ENCODE measurements at places on chromosomes 5 and 9. TPM values are rescaled to one million over a fixed set of nuclear protein-coding genes. Genes with fewer than 3 reads are reported as not detected.

ATP10B gene
- polyA plus RNA-seq: not detected

MEGF10 gene
- not detected for polyA plus RNA-seq

GRM6 gene
- polyA plus RNA-seq: not detected

DNA sequence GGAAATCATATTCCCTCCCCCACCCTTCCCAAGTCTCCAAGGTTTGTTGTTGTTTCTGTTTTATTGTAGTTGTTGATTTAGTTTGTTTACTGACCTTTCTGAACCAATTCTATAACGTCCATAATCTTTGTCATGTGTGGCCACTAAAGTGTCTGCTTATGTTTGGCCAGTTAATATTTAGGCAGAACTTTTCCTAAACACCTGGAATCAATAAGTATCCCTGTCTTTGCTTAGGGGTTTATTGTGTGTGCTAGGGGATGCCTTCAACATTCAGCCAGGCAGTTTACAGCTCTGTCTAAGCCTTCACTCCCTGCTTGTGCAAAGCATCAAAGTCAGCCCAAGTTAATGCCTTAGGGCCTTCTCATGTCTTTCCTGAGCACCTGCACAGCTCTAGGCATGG lies 16.9 kb upstream of the LECT2 start:
- DNase-seq: no peak

- DNase-seq: no peak
Measured at GRCh38 chr5:27516437-27516836, 478.1 kb upstream of the CDH9 start.
